Purkinje cell (primary cell): ENCODE measurements at places on chromosomes 6 and 20. TPM values are rescaled to one million over a fixed set of nuclear protein-coding genes. Genes with fewer than 3 reads are reported as not detected.

The UNC5CL gene
- polyA plus RNA-seq, result not detected in 2 replicates

The C6orf141 gene
- not detected in 2 replicates for polyA plus RNA-seq

The SCRT2 gene
- 0.36 TPM in 1 of 2 replicates, not detected in the other for polyA plus RNA-seq

The C20orf202 gene
- polyA plus RNA-seq, result 0.70 and 3.3 TPM in 2 replicates

The NKX2-4 gene
- not detected in 2 replicates for polyA plus RNA-seq

The ZKSCAN4 gene
- 0.23 and 2.5 TPM in 2 replicates for polyA plus RNA-seq

The VARS2 gene
- 1.0 and 1.6 TPM in 2 replicates for polyA plus RNA-seq

The CTCFL gene
- polyA plus RNA-seq, result 0.63 TPM in 1 of 2 replicates, not detected in the other

The KIF25 gene
- polyA plus RNA-seq, result 5.7 and 13.7 TPM in 2 replicates

The BICRAL gene
- 6.3 and 7.1 TPM in 2 replicates for polyA plus RNA-seq

The ZNF165 gene
- 1.7 and 6.1 TPM in 2 replicates for polyA plus RNA-seq

The SEMG1 gene
- not detected in 2 replicates for polyA plus RNA-seq

The FAM184A gene
- 56.8 and 85.8 TPM in 2 replicates for polyA plus RNA-seq

The MTG2 gene
- polyA plus RNA-seq, result 8.6 and 12.9 TPM in 2 replicates

The HLA-DQA1 gene
- polyA plus RNA-seq, result not detected in 2 replicates

The TRDN gene
- 0.30 TPM in 1 of 2 replicates, not detected in the other for polyA plus RNA-seq

The CFAP61 gene
- polyA plus RNA-seq, result 3.3 and 12.1 TPM in 2 replicates

The CAGE1 gene
- not detected in 2 replicates for polyA plus RNA-seq

The PXT1 gene
- polyA plus RNA-seq, result not detected in 2 replicates

The EDN1 gene
- 1.9 TPM in 1 of 2 replicates, not detected in the other for polyA plus RNA-seq

The MYMX gene
- not detected in 2 replicates for polyA plus RNA-seq

The GNMT gene
- polyA plus RNA-seq, result 0.85 TPM in 1 of 2 replicates, not detected in the other

The EFCAB8 gene
- polyA plus RNA-seq, result not detected in 2 replicates

The CD93 gene
- polyA plus RNA-seq, result not detected in 2 replicates

The GJE1 gene
- not detected in 2 replicates for polyA plus RNA-seq

The SALL4 gene
- not detected in 2 replicates for polyA plus RNA-seq

The PPARD gene
- polyA plus RNA-seq, result 0.11 and 0.28 TPM in 2 replicates
